Body of pancreas (tissue), 4 donors: ENCODE measurements at places on chromosomes 4 and X. TPM values are rescaled to one million over a fixed set of nuclear protein-coding genes. Genes with fewer than 3 reads are reported as not detected.

Gene GC
- 34.8 TPM for total RNA-seq

Gene ADAMTS3
- 0.26 TPM for total RNA-seq

Gene RNF212
- 8.2 TPM for total RNA-seq

Gene SPON2
- 25.4 TPM for total RNA-seq

Gene VCX3A
- not detected for total RNA-seq

Gene NAP1L2
- total RNA-seq: 0.66 TPM

Gene STS
- total RNA-seq: 3.6 TPM

- no peaks in the 10 kb centered on the region for H3K36me3 ChIP-seq
- no peak for DNase-seq
- H3K4me1 ChIP-seq: no peaks in the 10 kb centered on the region
- H3K27ac ChIP-seq: no peak overlapping the region
Observed at GRCh38 chr4:171710743-171711142, 102.5 kb upstream of the GALNTL6 start.

- H3K4me1 ChIP-seq: no peaks in the 10 kb centered on the region
- no peak overlapping the region for H3K4me3 ChIP-seq
- H3K36me3 ChIP-seq: no peaks in the 10 kb centered on the region
- no peak overlapping the region for H3K27ac ChIP-seq
Observed at GRCh38 chr4:186984105-186984644, 260.5 kb upstream of the FAT1 start.

DNA sequence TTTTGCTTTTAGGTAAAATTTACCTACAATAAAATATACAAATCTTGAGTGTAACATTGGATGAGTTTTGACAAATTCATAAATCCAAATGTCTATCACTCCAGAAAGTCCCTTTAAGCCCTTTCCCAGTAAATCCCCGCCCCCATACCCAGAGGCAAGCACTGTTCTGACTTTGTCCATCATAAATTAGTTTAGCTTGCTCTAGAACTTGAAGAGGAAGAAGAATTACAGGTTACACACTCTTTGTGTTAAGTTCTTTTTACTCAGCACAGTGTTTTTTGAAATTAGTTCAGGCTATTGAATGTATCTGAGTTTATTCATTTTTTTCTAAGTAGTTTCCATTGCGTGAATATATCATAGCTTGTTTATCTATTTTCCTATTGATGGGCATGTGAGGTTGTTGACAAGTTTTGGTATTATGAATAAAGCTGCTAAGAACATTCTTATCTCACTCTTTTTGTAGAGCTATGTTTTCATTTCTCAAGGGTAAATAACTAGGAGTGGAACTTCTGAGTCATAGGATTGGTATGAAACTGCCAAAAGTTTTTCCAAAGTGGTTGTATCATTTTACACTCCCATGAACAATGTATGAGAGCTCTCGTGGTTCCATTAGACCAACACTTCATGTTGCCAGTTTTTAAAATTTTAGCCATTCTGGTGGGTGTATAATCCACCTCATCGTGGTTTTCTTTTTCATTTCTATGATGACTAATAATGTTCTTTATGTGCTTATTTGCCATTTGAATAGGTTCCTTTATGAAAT is 22.4 kb upstream of the HPSE start:
- no peaks in the 10 kb centered on the region for H3K27me3 ChIP-seq
- no peak overlapping the region for H3K4me3 ChIP-seq
- H3K36me3 ChIP-seq: no peaks in the 10 kb centered on the region
- DNase-seq: no peak
- H3K27ac ChIP-seq: no peak overlapping the region

- H3K36me3 ChIP-seq: no peaks in the 10 kb centered on the region
- peaks cover 8% of the 10 kb centered on the region for H3K4me1 ChIP-seq
- no peak overlapping the region for H3K4me3 ChIP-seq
- no peaks in the 10 kb centered on the region for H3K27me3 ChIP-seq
- DNase-seq: no peak
Observed at GRCh38 chrX:153365670-153366069, 31.7 kb downstream of the ZNF275 start.

DNA sequence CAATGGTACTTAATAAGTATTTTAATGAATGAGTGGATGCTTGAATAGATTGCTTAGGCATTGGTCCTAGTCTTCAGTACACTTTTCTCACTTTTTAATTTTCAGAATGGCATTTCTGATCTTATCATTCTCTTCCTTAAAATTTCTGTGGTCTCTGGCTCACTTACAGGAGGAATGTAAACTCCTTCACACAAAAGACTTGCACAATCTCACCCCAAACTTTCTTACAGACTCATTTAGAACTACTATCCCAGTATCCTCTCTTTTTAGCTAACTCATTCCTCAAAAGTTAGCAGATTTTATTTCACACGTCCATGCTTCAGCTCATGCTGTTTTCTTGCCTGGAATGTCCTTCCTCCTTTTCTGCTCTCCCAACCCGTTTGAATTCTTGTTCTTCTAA is 350.1 kb downstream of the GRXCR1 start:
- H3K27me3 ChIP-seq: no peaks in the 10 kb centered on the region
- DNase-seq: no peak
- no peaks in the 10 kb centered on the region for H3K36me3 ChIP-seq
- no peak overlapping the region for H3K27ac ChIP-seq
- H3K4me3 ChIP-seq: no peak overlapping the region

DNA sequence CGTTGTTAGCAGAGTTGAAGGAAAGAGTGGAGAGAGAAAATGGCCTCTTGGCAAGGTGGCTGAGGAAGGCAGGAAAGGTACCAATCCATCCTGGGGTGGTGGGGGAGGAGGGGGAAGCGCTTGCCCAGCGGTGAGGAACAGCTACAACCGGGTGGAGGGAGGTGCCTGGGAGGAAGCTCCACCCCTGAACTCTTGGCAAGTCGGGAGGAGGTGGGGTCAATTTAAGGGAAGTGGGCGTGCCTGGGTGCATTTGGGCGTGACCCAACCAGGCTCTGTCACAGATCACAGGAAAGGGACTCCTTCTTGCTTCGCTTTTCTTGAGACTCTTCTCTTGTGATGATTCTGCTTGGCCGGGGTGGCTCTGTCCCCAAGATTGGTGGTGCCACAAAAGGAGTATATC is 41.7 kb downstream of the BCORL1 start:
- no peak overlapping the region for H3K4me3 ChIP-seq
- H3K4me1 ChIP-seq: no peaks in the 10 kb centered on the region
- peak; percentile 64 for DNase-seq

DNA sequence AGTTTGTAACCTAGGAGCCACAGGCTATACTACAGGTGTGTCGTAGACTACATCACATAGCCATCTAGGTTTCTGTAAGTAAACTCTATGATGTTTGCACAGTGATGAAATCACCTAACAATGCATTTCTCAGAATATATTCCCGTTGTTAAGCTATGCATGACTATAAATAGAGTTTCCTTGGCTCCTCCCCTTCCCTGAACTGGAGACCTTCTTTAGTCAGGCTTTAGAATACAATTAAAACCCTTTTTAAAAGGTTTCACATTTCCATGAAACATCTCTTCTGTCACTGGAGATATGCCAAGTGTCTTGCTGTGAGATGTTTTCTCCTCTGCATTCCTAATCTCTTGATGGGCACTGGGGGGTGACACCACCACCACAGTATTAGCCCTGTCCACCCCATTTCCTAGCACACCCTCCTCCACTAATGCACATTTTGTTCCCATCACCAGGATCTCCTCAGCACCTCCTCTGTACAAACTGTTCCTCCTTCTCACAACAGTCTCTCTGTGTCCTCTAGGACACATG is 334.6 kb upstream of the CPEB2 start:
- no peak overlapping the region for H3K4me3 ChIP-seq
- H3K27me3 ChIP-seq: no peaks in the 10 kb centered on the region
- H3K4me1 ChIP-seq: no peaks in the 10 kb centered on the region
- no peaks in the 10 kb centered on the region for H3K36me3 ChIP-seq
- no peak for DNase-seq

GRCh38 chr4:11010624-11011023 is 326.1 kb upstream of the CLNK start:
- H3K36me3 ChIP-seq: no peaks in the 10 kb centered on the region
- no peaks in the 10 kb centered on the region for H3K4me1 ChIP-seq
- no peak overlapping the region for H3K4me3 ChIP-seq
- H3K27ac ChIP-seq: no peak overlapping the region

DNA sequence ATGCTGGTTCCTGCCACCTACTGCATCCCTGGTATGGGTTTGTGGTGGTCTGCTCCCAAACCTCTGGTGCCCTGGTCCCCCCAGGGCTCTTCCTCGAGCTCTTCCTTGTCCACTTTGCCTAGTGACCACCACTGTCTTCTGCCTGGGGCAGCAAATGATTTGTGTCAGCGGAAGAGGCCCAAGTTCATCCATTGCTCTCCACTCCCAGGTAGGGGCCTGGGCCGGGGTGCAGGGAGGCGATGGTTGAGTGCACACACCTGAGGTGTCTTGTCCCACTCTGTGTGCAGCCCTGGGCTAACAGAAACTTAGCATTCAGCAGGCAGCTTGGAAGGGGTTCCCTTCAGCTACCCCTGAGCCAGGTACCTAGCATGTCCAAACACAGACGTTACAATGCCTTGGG is 75.6 kb upstream of the SOX3 start:
- H3K4me3 ChIP-seq: no peak overlapping the region
- DNase-seq: no peak
- H3K27ac ChIP-seq: no peak overlapping the region

- no peaks in the 10 kb centered on the region for H3K27me3 ChIP-seq
- no peak overlapping the region for H3K4me3 ChIP-seq
- H3K36me3 ChIP-seq: no peaks in the 10 kb centered on the region
- DNase-seq: peak; percentile 15
- H3K4me1 ChIP-seq: peaks cover 40% of the 10 kb centered on the region
Observed at GRCh38 chr4:13984991-13985800, 357.7 kb upstream of the BOD1L1 start.

DNA sequence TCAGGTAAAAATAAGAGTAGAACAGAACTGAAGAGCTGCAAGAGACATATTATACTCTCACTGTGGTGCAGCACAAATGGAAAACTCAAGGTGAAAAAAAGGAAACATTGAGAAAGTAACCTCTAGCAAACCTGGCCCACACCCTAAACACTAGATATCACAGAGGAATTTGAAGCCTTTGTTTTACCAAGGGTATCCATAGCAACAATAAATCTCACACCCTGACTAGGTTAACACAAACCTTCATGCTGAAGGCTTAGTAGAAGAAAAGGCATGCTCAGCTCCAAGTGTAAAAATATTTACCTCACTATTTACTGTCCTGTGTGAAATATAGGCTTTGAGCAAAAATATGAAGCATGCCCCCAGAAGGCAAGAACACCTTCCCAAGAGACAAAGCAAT is 61.9 kb upstream of the TAB3 start:
- no peak for DNase-seq
- H3K4me3 ChIP-seq: no peak overlapping the region
- H3K27me3 ChIP-seq: no peaks in the 10 kb centered on the region
- no peaks in the 10 kb centered on the region for H3K36me3 ChIP-seq

DNA sequence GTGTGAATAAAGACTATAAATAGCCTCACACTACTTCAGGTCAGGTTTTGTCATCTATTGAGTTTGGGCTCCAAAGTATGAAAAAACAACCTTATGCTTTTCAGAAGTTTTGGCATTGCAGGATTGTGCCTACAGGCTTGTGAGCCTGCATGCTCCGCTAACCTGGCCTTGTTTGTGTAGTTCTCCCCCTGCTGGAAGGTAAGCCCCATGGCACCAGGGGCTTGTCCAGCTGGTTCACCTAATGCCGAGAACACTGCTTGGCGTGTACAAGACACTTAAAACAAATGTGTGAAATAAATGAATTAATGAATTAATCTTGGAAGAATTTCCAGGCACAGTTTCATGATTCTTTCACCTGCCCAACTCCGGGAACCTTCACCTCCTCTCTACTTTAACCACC is 1.8 kb upstream of the HSD17B10 start:
- peaks cover 24% of the 10 kb centered on the region for H3K4me1 ChIP-seq
- no peak overlapping the region for H3K4me3 ChIP-seq
- DNase-seq: peak; percentile 72
- no peak overlapping the region for H3K27ac ChIP-seq

DNA sequence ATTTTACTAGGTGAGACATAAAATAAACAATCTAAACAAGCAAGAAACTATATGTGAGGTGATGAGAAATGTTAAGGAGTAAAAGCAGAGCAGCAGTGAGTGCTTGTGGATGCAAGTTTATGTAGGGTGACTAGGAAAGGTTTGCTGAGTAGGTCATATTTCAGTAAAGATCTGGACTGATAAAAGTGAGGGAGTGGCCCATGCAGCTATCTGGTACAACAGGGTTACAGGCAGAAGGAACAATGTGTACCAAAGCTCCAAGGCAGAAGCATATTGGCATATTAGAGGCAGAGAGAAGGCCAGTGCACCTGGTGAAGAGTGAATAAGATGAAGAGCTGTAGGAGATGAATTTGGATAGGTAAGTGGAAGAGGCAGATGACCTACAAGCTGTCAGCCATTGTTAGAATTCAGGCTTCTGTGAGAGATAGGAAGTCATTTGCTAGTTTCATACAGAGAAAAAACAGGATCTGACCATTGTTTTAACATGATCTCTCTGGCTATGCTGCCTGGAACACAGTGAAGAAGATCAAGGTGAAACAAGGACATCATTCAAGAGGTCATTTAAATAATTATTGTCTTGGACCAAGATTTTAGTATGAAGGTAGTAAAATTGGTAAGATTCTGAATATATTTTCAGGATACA is 274.6 kb downstream of the ANKRD50 start:
- no peak for DNase-seq
- no peak overlapping the region for H3K4me3 ChIP-seq
- H3K36me3 ChIP-seq: no peaks in the 10 kb centered on the region
- no peaks in the 10 kb centered on the region for H3K27me3 ChIP-seq
- H3K4me1 ChIP-seq: no peaks in the 10 kb centered on the region
- H3K27ac ChIP-seq: no peak overlapping the region

GRCh38 chrX:72048510-72049455 is 82.9 kb downstream of the RTL5 start:
- DNase-seq: no peak
- no peaks in the 10 kb centered on the region for H3K4me1 ChIP-seq
- H3K4me3 ChIP-seq: no peak overlapping the region
- H3K27me3 ChIP-seq: no peaks in the 10 kb centered on the region
- no peak overlapping the region for H3K27ac ChIP-seq
- H3K36me3 ChIP-seq: no peaks in the 10 kb centered on the region

GRCh38 chr4:7854216-7854615 is 85.4 kb downstream of the AFAP1 start:
- H3K36me3 ChIP-seq: no peaks in the 10 kb centered on the region
- no peak overlapping the region for H3K27ac ChIP-seq
- H3K4me1 ChIP-seq: peaks cover 6% of the 10 kb centered on the region
- DNase-seq: no peak

- H3K4me1 ChIP-seq: peaks cover 4% of the 10 kb centered on the region
- no peak overlapping the region for H3K27ac ChIP-seq
- H3K27me3 ChIP-seq: no peaks in the 10 kb centered on the region
- H3K36me3 ChIP-seq: no peaks in the 10 kb centered on the region
- no peak for DNase-seq
Observed at GRCh38 chr4:74449571-74450297, 4.8 kb downstream of the AREG start.

- H3K4me3 ChIP-seq: no peak overlapping the region
- no peaks in the 10 kb centered on the region for H3K27me3 ChIP-seq
- no peaks in the 10 kb centered on the region for H3K36me3 ChIP-seq
- H3K27ac ChIP-seq: no peak overlapping the region
- H3K4me1 ChIP-seq: no peaks in the 10 kb centered on the region
- DNase-seq: no peak
Observed at GRCh38 chr4:69731847-69732246, 28.6 kb downstream of the SULT1B1 start.

GRCh38 chrX:76802708-76803107 is 375.2 kb downstream of the MAGEE1 start:
- no peak overlapping the region for H3K27ac ChIP-seq
- no peak for DNase-seq
- H3K4me1 ChIP-seq: no peaks in the 10 kb centered on the region
- no peaks in the 10 kb centered on the region for H3K36me3 ChIP-seq
- no peaks in the 10 kb centered on the region for H3K27me3 ChIP-seq

- no peaks in the 10 kb centered on the region for H3K36me3 ChIP-seq
- no peaks in the 10 kb centered on the region for H3K4me1 ChIP-seq
- H3K4me3 ChIP-seq: no peak overlapping the region
Observed at GRCh38 chr4:38769441-38769840, 13.3 kb downstream of the TLR10 start.
